GM23248 (cell line): ENCODE measurements at places on chromosomes 11 and 22. TPM values are rescaled to one million over a fixed set of nuclear protein-coding genes. Genes with fewer than 3 reads are reported as not detected.

POU2AF1 gene
- 0.11 TPM in 1 of 2 replicates, not detected in the other for total RNA-seq

DNA sequence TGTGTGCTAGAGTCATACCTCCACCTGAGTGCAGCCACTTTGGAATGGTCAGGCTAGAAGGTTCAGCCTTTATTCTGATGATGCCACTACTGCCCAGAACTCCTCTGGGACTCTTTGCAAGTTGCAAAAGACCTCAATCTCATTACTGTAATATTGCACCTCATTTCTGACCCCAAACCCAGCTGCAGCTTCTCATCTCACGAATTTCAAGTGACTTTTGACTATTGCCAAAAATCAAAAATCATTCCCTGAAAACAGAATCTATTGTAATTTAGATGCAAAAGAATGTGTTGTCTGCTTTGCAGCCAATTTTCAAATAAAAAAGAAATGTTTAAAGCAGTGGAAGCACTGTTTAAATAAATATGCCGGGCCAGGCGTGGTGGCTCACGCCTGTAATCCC lies 25.2 kb downstream of the GVQW3 start:
- DNase-seq = no peak

DNA sequence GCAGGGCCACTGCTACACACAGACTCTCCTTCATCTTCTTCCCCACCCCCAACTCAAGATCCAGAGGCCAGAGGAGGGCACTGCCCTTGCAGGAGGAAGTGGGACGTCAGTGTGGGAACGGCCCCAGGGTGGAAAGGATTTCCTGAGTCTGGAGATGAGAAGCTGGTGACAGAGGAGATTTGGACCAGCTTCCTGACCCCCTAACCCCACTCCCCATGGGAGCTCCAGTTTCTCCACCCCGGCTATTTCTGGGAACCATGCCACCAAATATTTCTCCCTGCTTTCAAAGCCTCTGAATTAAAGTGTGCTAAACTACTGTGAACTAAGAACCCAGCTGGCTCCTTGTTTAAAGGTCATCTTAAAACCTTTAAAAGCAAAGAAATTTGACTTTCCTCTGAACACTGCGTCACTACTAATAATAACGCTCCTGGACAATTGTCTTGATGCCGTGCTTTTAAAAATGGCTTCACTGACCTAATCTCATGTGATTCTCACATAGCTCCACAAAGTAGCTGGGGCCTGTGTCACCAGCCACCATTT lies 46.6 kb downstream of the CWC15 start:
- DNase-seq = peak; percentile 84

GRCh38 chr22:48491451-48491941 lies 1336.2 kb downstream of the BRD1 start:
- peak; percentile 25 for DNase-seq

GRCh38 chr11:72712168-72712751 lies 38.0 kb upstream of the PDE2A start:
- DNase-seq = no peak

DNA sequence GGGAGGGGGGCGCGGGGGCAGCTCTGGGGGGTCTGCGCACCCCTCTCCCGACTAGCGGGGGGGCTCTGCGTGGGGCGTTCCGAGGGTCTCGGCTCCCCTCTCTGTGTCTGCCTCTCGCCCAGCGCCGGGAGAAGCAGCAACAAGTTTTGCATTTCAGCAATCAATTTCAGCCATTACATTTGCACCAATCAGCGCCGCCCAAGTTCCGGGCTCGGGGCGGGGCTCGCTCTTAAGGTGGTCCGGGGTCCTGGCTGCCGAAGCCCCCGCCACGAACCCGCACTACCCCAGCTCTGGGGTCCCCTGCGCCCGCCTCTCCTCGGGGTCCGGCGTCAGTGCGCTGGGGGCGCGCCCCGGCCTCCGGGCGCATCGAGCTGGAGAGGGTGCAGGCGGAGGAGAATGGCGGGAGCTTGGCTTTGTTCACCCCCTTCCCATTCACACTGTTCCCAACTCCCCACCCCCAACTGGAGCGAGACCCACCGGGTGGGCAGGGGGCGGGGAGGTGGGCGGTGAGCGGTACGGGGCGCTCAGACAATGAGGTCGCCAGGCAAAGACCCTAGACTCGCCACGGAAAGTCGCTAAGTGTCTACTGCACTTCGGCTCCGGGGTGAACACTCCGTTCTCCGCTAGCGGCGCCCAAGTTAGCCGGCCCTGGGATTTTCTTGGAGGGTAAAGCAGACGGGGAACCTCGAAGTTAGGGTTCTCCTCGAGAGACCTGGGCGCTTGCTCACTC lies at the start of gene MN1:
TSS of gene MN1 (minus strand) at position 141 of the 730 bp plus-strand sequence. CDS start 1,213 bp downstream, outside the sequence.
- peak; percentile 79 for DNase-seq

DNA sequence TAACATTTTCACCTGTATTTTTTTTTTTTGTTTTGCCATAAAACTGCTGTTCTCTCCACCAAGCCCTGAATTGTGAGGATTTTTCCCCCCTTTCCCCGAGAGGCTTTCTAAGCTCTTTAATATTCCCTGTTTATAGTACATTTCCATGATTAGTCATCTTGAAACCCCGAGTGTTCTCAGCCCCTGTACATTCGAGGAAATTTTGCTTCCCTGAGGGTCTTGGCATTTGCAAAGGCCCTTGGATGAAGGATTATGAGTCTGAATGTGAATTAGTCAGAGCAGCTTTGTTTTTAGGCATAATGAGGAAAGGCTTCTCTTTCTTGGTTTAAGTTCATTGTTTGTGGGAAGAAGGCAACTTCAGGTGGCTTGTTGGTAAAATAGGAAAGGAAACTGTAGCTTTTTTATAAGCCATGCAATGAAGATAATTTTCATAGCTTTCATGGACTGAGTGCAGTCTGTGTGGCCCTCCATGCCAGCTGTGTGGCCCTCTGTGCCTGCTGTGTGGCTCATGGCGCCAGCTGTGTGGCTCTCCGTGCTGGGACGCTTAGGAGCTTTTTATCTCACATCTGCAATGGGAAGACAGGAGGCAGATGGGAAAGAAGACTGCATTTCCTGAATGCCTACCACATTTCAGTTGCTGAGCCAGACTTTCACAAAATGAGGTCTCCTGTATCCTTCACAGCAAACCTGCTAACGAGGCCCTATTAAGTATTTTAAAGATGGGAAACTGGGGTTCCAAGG lies 129.0 kb downstream of the TEAD1 start:
- DNase-seq = peak; percentile 38

GRCh38 chr11:94849839-94850238 lies 81.7 kb downstream of the AMOTL1 start:
- peak; percentile 28 for DNase-seq

GRCh38 chr11:103544874-103545273 lies 435.6 kb downstream of the DYNC2H1 start:
- DNase-seq = no peak

MRTFA gene
- 49.2 and 59.2 TPM in 2 replicates for total RNA-seq

GRCh38 chr11:10044618-10045017 lies 249.4 kb downstream of the SBF2 start:
- DNase-seq = peak; percentile 15

MMP12 gene
- total RNA-seq = 0.51 and 0.76 TPM in 2 replicates
